AG09309 (cell line): ENCODE measurements at places on chromosomes 7 and 10.

DNA sequence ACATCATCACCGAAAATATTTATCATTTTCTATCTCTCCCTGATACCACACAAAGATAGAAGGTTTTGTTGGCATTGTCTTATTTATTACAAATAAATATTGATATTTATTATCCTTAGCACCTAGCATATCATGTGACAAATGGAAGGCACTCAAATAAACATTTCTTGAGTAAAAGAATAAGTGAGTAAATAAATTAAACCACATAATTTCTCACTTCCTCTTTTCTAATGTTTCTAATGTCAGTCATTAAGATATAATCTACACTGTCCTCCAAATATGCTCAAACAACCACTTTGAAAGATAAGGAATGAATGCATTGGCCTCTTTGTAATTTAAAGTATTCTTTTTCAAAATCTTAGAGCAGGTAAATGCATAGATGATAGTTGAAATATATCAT, 1027.8 kb upstream of the LRRTM3 start:
- DNase-seq, result no peak

DNA sequence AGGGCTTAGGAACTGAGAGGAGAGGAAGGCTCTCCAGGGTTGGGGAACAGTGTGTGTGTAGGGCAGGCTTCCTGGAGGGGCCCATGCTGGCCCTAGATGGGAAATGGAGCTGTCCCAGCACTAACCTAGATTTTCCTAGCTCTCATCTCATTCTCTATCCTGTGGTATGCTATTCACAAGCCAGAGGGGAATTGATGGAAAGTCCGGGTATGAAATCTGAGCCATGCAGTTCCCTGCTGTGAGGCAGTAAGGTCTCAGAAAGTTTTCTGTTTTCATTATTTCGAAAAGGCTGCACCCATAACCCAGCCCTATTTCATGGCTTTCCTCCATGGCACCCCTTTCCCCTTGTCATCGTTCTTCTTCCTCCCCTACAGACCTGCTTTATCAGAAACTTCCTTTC, 220.3 kb downstream of the RPS24 start:
- DNase-seq, result no peak

DNA sequence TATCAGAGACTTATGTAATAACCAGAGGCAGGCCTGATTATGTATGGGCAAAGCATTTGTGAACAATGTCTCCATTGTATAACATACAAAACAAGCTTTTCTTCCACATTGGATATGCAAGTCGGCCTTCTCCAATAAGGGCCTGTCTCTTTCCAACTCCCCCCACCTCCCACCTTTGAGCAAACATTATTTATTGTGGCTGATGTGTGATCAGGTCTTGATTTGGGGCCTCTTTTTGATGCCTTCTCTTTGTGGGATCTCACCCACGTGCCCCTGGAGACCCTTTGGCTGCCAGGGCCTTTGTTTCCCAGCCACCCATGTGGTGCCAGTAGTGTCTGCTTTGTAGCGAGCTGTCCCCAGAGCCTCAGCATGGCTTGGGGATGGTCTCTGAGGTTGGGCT, 53.0 kb downstream of the TCF7L2 start:
- no peak for DNase-seq

- no peak for DNase-seq
Measured at GRCh38 chr7:64181586-64181985, 25.4 kb upstream of the ZNF735 start.

GRCh38 chr10:131618587-131619267, 282.1 kb upstream of the PPP2R2D start:
- no peak for DNase-seq

DNA sequence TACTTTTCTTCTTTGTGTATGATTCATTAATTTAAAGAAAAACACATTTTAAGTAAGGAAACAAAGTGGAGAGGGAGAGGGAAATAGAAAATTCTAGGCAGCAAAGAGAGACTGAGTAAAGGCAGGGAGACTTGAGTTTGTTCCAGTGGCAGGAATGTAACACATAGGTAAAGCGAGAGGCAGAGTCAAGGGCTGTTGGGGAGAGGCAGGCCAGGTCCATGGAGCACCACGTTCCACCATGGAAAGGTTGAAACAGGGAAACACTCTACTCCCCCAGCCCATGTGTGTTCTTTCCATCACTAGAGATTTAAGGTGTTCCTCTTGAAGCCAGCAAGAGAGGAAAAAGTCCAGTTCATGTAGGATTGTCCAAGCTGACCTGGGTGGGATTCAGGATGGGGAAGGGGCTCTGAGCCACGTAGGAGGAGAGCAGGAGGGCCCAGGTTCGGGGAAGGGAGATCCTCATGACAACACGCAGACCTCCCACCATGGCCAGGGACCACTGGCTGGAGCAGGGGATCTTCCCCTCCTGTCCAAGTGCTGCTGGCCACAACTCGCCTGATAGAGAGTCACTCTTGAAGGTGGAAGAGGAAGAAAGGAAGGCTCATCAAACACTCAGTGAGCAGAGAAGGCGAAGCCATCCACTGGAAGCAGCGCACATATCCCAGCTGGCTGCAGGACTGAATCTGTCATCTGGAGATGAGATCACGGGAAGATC, 666.4 kb upstream of the MKI67 start:
- no peak for DNase-seq

DNA sequence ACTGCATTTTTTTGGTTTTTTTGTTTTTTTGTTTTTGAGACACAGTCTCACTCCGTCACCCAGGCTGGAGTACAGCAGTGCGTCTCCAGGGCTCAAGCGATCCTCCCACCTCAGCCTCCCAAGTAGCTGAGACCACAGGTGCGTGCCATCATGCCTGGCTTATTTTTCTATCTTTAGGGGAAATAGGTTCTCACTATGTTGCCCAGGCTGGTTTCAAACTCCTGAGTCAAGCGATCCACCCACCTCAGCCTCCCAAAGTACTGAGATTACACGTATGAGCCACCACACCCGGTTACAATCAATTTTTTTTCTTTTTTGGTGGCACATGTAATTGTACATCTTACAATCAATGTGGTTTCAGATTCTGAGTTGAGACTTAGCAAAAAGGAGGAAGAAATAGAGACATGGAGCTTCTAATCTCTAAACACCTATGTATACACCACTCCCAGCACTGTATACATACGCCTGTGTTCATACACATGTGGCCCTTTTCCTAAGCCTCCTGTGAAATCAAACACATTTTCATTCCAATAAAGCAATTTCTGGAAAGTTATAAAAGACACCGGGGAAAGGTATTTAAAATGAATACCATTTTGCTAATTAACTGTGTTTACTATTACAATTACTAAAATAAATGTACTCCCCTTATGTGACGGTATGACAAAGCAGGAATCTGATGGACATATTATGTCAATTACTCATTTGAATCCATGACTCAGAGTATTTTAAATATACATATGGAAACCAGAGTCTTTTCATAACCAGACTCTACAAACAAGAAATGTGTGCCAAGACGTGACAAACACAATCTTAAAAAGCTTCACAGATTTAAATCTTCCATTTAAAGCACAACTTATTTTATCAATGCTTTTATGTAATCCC, 40.9 kb downstream of the SMURF1 start:
- no peak for DNase-seq
